ENCODE measurements at places on chromosomes 6 and 20. TPM values are rescaled to one million over a fixed set of nuclear protein-coding genes. Genes with fewer than 3 reads are reported as not detected.

- H3K4me1 ChIP-seq = no peaks in the 10 kb centered on the region
- H3K36me3 ChIP-seq = no peaks in the 10 kb centered on the region
- no peak for DNase-seq
- no peak overlapping the region for H3K4me3 ChIP-seq
- no peak overlapping the region for H3K27ac ChIP-seq
- no peaks in the 10 kb centered on the region for H3K27me3 ChIP-seq
Measured at GRCh38 chr6:18976966-18977365, 589.8 kb downstream of the RNF144B start.

DNA sequence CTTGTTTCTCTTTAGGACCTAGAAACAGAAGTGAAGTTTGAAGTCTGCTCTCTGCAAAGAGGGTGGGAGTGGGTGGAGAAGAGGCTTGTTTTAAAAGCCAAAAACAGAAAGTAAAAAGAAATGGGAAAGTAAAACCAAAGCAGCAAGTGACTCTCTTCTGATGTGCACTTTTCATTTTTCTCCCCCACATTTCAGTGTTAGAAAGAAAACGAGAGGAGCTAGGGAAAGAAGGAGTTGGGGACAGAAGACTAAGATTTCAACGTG, 1.3 kb downstream of the C6orf141 start:
- H3K27ac ChIP-seq = no peak overlapping the region
- H3K4me3 ChIP-seq = peak overlapping the region; percentile 57
- H3K4me1 ChIP-seq = no peaks in the 10 kb centered on the region
- H3K27me3 ChIP-seq = no peaks in the 10 kb centered on the region
- DNase-seq = no peak

DNA sequence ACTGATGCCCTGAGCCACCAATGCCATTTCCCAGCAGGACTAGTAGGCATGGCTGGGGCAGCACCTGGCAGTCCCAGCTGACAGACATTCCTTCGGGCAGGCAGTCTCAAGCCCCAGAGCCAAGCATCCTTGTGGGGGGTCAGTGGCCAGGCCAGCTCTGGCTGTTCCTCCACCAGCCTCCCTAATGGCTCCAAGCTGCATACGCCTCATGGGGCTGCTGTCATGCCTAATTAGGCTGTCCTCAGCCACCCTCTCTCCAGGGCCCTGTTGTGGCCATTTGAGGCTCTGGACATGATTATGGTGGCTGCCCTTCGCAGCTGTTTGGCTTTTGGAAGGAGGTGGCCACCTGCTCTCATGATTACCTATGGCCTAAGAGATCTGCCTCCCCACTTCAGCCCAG, 79.4 kb downstream of the DLGAP4 start:
- no peak overlapping the region for H3K4me3 ChIP-seq
- no peaks in the 10 kb centered on the region for H3K36me3 ChIP-seq
- no peaks in the 10 kb centered on the region for H3K4me1 ChIP-seq
- H3K27ac ChIP-seq = no peak overlapping the region

DNA sequence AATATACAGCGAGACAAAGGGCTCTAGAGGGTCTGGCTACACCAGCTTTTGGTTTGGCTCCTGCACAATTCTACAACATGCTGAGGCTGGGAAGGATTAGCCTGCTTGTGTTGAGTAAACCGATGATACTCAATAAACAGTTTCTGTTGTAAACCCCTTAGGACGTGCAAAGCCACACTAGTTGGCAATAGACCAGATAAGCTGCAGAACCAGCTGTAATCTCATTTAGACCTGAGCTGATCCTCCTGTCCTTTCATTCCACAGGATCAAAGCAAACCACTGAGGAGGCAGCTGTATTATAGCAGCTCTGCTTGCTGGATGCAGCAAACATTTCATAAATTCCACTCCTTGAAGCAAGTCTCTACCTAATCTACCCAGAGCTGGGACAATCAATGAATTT, 79.7 kb downstream of the MMS22L start:
- DNase-seq = no peak
- H3K27ac ChIP-seq = no peak overlapping the region
- H3K36me3 ChIP-seq = no peaks in the 10 kb centered on the region
- H3K27me3 ChIP-seq = no peaks in the 10 kb centered on the region
- no peaks in the 10 kb centered on the region for H3K4me1 ChIP-seq

DNA sequence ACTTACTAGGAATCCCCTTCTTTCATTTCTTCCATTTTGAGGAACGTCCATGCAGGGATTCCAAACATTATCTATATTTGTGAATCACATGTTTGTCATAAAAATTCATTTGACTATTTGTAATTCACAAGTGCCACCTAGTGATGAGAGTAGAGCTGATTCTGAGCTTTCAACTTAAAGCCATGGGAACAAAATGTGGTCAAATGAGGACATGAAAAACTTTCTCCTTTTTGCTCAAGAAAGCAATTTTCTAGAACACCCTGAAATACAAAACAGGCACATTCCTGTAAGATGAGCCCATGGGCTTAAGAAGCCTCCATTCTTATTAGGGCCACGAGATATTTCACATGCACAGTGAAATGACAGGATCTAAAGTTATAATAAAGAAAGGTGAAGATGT, 12.3 kb downstream of the MAP3K7 start:
- H3K4me1 ChIP-seq = no peaks in the 10 kb centered on the region
- no peaks in the 10 kb centered on the region for H3K36me3 ChIP-seq
- no peaks in the 10 kb centered on the region for H3K27me3 ChIP-seq

DNA sequence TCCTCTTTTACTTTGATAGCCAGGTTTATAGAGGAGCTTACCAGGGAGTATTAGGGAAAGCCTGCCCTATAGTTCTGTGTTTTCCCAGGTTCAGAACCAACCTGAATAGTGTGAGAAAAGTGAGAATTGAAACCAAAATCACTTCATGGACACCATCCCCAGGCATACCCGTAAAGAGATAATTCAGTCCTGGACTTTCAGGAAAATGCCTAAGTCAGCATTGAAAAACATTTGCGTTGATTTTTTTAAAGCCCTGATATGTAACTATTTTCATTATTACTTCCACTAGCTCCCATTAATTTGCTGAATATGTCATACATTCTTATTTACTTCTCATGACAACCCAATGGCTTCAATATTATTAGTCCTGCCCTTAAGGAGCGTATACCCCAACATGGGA, 77.4 kb upstream of the TCF21 start:
- no peaks in the 10 kb centered on the region for H3K27me3 ChIP-seq
- H3K4me3 ChIP-seq = no peak overlapping the region
- no peak overlapping the region for H3K27ac ChIP-seq
- no peaks in the 10 kb centered on the region for H3K4me1 ChIP-seq

- H3K36me3 ChIP-seq = no peaks in the 10 kb centered on the region
- H3K27ac ChIP-seq = no peak overlapping the region
- no peaks in the 10 kb centered on the region for H3K4me1 ChIP-seq
- H3K4me3 ChIP-seq = no peak overlapping the region
Measured at GRCh38 chr6:38163186-38164130, 343.9 kb downstream of the ZFAND3 start.

DNA sequence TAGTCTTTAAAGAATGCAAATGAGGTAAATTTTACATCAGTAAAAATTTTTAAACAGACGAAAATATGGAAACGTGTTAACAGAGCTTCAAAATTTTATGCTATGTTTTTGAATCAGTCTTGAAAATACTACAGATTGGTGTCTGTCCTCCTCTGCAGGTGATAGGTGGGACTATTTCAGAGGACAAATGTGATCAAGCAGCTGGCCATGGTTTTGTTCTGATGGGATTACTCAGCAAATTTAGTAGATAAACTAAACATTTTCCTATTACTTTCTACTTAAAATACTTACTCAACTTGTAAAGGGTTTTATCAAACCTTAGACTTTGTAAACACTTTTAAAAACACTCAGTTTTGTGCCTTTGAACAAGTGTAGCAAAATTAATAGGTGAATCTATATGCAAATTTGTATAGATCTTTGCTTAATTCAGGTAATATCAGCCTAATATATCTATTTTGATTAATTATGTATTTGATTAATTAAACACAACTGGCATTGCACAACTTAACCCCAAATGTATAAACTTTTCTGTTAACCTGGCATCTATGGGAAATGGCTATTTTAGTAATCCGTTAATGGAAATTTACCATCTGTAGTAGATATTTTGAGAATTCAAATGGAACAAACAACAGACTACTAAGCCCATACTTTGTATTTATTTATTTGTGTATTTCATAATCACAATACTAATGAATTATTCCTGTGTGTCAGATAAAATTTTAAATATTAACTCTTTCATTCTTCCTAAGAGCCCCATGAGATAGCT, 22.5 kb downstream of the ADGRB3 start:
- H3K4me3 ChIP-seq = no peak overlapping the region
- no peak overlapping the region for H3K27ac ChIP-seq
- H3K27me3 ChIP-seq = no peaks in the 10 kb centered on the region
- H3K36me3 ChIP-seq = no peaks in the 10 kb centered on the region
- DNase-seq = no peak

DNA sequence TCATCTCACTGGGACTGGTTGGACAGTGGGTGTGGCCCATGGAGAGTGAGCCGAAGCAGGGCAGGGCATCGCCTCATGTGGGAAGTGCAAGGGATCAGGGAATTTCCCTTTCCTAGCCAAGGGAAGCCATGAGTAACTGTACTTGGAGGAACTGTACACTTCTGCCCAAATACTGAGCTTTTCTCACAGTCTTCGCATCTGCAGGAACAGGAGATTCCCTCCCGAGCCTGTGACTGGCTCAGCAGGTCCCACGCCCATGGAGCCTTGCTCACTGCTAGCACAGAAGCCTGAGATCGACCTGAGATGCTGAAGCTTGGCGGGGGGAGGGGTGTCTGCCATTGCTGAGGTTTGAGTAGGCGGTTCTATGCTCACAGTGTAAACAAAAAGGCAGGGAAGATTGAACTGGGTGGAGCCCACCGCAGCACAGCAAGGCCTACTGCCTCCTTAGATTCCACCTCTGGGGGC, 10.4 kb upstream of the CALHM5 start:
- no peak overlapping the region for H3K27ac ChIP-seq
- no peaks in the 10 kb centered on the region for H3K36me3 ChIP-seq
- no peak for DNase-seq
- H3K4me1 ChIP-seq = no peaks in the 10 kb centered on the region
- no peaks in the 10 kb centered on the region for H3K27me3 ChIP-seq

GRCh38 chr6:154895841-154896240, 99.3 kb upstream of the TIAM2 start:
- no peaks in the 10 kb centered on the region for H3K27me3 ChIP-seq
- DNase-seq = no peak
- no peak overlapping the region for H3K4me3 ChIP-seq
- no peak overlapping the region for H3K27ac ChIP-seq
- H3K4me1 ChIP-seq = no peaks in the 10 kb centered on the region

GRCh38 chr20:53580376-53581111, 13.1 kb downstream of the ZNF217 start:
- peak overlapping the region; percentile 69 for H3K27ac ChIP-seq
- H3K27me3 ChIP-seq = no peaks in the 10 kb centered on the region
- peaks cover 40% of the 10 kb centered on the region for H3K36me3 ChIP-seq
- no peak for DNase-seq
- H3K4me3 ChIP-seq = peak overlapping the region; percentile 79

DNA sequence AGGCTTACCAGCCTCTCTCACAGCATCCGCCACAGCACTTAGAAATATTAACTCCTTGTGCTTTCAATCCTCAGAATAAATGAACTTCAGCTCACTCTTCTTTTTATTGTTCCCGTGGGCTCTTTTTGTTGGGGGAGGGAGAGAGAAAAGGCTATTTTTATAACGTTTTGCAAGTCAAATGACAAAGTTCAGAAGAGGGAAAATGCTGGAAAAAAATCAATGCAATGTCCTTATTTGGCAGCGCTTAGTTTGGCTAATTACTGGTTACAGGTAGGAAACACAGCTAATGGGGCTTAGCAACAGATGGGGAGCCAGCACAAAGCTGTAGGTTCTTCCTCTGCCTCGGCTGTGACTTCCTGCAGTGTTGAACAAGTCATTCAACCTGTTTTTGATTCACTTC, 1067.0 kb upstream of the MAP3K7 start:
- no peak for DNase-seq
- H3K4me3 ChIP-seq = no peak overlapping the region
- no peaks in the 10 kb centered on the region for H3K4me1 ChIP-seq
- no peak overlapping the region for H3K27ac ChIP-seq
- no peaks in the 10 kb centered on the region for H3K36me3 ChIP-seq
- no peaks in the 10 kb centered on the region for H3K27me3 ChIP-seq

GRCh38 chr20:54366669-54367344, 108.6 kb upstream of the DOK5 start:
- no peaks in the 10 kb centered on the region for H3K4me1 ChIP-seq
- no peaks in the 10 kb centered on the region for H3K27me3 ChIP-seq
- no peaks in the 10 kb centered on the region for H3K36me3 ChIP-seq
- no peak overlapping the region for H3K4me3 ChIP-seq
- no peak overlapping the region for H3K27ac ChIP-seq
- DNase-seq = no peak

GRCh38 chr6:106149472-106150069, 63.4 kb downstream of the PRDM1 start:
- H3K4me1 ChIP-seq = peaks cover 28% of the 10 kb centered on the region
- no peak for DNase-seq
- no peak overlapping the region for H3K4me3 ChIP-seq
- H3K36me3 ChIP-seq = no peaks in the 10 kb centered on the region
- H3K27ac ChIP-seq = no peak overlapping the region

DNA sequence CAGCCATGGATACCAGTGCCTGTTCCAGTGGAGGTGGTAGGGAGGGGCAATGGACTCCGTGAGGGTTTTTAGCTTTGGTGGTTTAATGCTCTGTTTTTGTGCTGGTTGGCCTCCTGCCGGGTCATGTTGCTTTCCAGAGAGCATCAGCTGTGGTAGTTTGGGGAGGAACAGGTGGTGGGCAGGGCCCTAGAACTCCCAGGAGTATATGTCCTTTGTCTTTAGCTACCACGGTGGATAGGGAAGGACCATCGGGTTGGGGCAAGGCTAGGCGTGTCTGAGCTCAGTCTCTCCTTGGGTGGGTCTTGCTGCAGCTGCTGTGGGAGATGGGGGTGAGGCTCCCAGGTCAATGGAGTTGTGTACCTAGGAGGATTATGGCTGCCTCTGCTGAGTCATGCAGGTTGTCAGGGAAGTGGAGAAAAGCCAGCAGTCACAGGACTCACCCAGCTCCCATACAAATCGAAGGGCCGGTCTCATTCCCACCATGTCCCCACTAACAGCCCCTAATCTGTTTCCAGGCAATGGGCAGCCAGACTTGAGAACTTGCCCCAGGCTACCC, 38.9 kb downstream of the MRAP2 start:
- no peaks in the 10 kb centered on the region for H3K36me3 ChIP-seq
- no peak overlapping the region for H3K4me3 ChIP-seq
- DNase-seq = no peak
- H3K27me3 ChIP-seq = no peaks in the 10 kb centered on the region
- no peak overlapping the region for H3K27ac ChIP-seq

- H3K4me1 ChIP-seq = no peaks in the 10 kb centered on the region
- no peaks in the 10 kb centered on the region for H3K36me3 ChIP-seq
- no peak overlapping the region for H3K4me3 ChIP-seq
- no peak overlapping the region for H3K27ac ChIP-seq
- no peaks in the 10 kb centered on the region for H3K27me3 ChIP-seq
- no peak for DNase-seq
Measured at GRCh38 chr6:138287144-138287955, 69.1 kb upstream of the PBOV1 start.

The ANKRD6 gene
- 0.93 TPM for total RNA-seq

The ZNF311 gene
- total RNA-seq = not detected

The LYRM2 gene
- 23.6 TPM for total RNA-seq

The ECT2L gene
- not detected for total RNA-seq
